Tibial nerve (tissue), 4 donors: ENCODE measurements at places on chromosomes 4 and X. TPM values are rescaled to one million over a fixed set of nuclear protein-coding genes. Genes with fewer than 3 reads are reported as not detected.

DNA sequence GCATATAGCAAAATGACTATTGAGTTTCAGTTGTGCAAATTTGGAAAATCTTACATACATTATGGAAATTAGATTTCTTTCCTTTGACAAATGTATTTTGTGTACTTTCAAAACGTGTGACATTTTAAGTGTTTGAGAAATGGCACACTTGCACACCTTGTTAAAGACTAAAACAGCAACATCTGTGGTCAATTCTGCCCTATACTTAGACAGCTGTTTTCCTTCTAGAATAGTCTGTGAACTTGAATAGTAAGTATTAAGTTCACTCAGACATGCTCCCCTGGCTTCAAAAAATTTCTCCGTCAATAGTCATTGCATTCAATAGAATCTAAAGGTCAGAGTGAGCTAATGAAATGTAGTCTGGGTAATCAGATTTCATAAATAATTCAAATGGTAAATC, 21.7 kb upstream of the TBC1D9 start:
- no peak for DNase-seq
- no peak overlapping the region for H3K27ac ChIP-seq
- no peaks in the 10 kb centered on the region for H3K27me3 ChIP-seq
- H3K4me1 ChIP-seq: no peaks in the 10 kb centered on the region

DNA sequence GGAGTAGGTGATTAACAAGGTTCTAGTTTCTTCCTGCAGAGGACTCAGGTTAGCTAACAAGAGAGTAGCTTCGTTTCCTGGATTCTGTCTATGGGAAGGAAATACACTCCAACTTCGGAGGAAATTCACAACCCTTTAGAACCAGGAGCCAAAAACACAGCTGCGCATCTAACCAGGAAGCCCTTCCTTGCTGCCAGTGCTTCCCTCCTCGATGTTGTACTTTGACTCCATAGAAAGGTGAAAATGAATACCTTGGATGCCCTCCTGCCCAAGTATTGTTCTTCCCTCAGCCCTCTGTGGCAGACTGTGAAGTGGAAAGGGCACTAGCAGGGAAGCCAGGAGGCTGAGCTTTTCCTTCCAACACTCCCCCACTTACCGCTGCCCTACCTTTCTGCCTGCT, 35.1 kb downstream of the AKAP4 start:
- H3K27ac ChIP-seq: no peak overlapping the region
- no peaks in the 10 kb centered on the region for H3K4me1 ChIP-seq
- no peaks in the 10 kb centered on the region for H3K27me3 ChIP-seq
- no peak overlapping the region for H3K4me3 ChIP-seq

RIBC1 gene
- total RNA-seq: 2.5 TPM

GRCh38 chrX:101642093-101642492, 17.6 kb downstream of the ARMCX2 start:
- H3K4me3 ChIP-seq: no peak overlapping the region
- H3K27me3 ChIP-seq: no peaks in the 10 kb centered on the region
- no peaks in the 10 kb centered on the region for H3K36me3 ChIP-seq
- no peaks in the 10 kb centered on the region for H3K4me1 ChIP-seq
- DNase-seq: no peak

HTR2C gene
- total RNA-seq: not detected

GRCh38 chr4:79652232-79652631, 244.2 kb upstream of the GK2 start:
- no peaks in the 10 kb centered on the region for H3K27me3 ChIP-seq
- peaks cover 20% of the 10 kb centered on the region for H3K4me1 ChIP-seq
- DNase-seq: no peak
- peak overlapping the region; percentile 20 for H3K27ac ChIP-seq
- no peaks in the 10 kb centered on the region for H3K36me3 ChIP-seq

DNA sequence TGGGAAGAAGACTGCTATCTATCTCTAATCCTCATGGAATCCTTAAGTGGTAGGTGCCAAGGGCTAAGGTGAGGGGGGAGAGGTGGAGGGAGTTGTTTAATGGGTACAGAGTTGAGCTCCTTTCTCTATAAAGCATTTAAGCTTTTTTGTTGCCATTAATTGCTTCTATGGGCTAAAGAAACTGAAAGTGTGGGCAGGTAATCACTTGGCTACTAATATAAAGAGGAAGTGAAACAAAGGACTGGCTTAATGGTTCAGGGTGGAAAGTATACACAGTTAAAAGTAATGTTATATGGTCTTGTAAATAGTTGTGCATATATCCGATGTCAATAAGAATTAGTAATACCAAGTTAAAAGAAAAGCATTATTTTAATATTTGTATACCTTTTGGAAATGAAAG, 83.9 kb downstream of the POLA1 start:
- no peaks in the 10 kb centered on the region for H3K4me1 ChIP-seq
- no peak overlapping the region for H3K4me3 ChIP-seq
- no peaks in the 10 kb centered on the region for H3K27me3 ChIP-seq
- H3K36me3 ChIP-seq: no peaks in the 10 kb centered on the region

- no peak overlapping the region for H3K4me3 ChIP-seq
- H3K36me3 ChIP-seq: no peaks in the 10 kb centered on the region
- no peak overlapping the region for H3K27ac ChIP-seq
Measured at GRCh38 chrX:857376-857775, 226.8 kb downstream of the SHOX start.

GRCh38 chr4:87076690-87077358, 142.0 kb downstream of the AFF1 start:
- no peak overlapping the region for H3K4me3 ChIP-seq
- no peaks in the 10 kb centered on the region for H3K36me3 ChIP-seq
- H3K4me1 ChIP-seq: peaks cover 74% of the 10 kb centered on the region
- DNase-seq: no peak
- no peak overlapping the region for H3K27ac ChIP-seq

ADGRG2 gene
- 14.4 TPM for total RNA-seq

- peaks cover 75% of the 10 kb centered on the region for H3K4me1 ChIP-seq
- H3K27me3 ChIP-seq: no peaks in the 10 kb centered on the region
- H3K36me3 ChIP-seq: no peaks in the 10 kb centered on the region
- H3K27ac ChIP-seq: no peak overlapping the region
Measured at GRCh38 chr4:113639326-113639725, 122.2 kb downstream of the CAMK2D start.

- H3K27ac ChIP-seq: no peak overlapping the region
- DNase-seq: no peak
- H3K4me1 ChIP-seq: no peaks in the 10 kb centered on the region
- H3K27me3 ChIP-seq: no peaks in the 10 kb centered on the region
- no peaks in the 10 kb centered on the region for H3K36me3 ChIP-seq
Measured at GRCh38 chr4:47490550-47490949, 5.5 kb downstream of the ATP10D start.

DNA sequence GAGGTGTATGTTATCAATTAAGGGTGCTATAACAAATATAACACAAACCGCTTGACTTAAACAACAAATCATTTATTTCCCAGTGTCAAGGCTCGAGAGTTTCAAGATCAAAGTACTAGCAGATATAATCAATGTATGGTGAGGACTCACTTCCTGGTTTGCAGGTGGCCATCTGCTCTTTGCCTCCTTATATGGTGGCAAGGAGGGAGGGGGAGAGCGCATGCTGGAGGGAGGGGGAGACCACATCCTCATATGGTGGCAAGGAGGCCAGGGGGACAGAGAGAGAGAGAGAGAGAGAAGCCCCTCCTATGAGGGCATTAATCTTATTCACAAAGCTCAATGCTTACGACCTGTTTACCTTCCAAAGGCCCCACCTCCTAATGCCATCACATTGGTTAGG, 372.3 kb upstream of the SPOCK3 start:
- no peak overlapping the region for H3K4me3 ChIP-seq
- no peaks in the 10 kb centered on the region for H3K4me1 ChIP-seq
- no peaks in the 10 kb centered on the region for H3K36me3 ChIP-seq
- H3K27ac ChIP-seq: no peak overlapping the region

DNA sequence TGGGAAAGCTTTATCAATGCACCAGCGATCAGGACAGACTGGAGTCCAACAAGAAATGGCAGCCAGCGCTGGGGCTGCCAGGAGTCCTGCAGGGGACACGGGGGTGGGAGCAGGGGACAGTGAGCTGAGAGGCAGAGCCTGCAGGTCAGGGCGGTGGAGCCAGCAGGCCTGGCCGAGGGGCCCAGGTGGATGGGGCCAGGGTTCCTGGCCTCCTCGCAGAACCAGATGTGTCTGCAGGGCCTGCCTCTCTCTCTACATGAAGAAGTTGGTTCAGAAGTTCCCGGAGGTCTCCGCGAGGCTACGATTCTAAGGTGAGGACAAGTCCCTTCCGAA, 63.6 kb downstream of the CPZ start:
- no peaks in the 10 kb centered on the region for H3K4me1 ChIP-seq
- DNase-seq: no peak
- H3K27ac ChIP-seq: no peak overlapping the region
- H3K27me3 ChIP-seq: no peaks in the 10 kb centered on the region
- H3K36me3 ChIP-seq: no peaks in the 10 kb centered on the region

DNA sequence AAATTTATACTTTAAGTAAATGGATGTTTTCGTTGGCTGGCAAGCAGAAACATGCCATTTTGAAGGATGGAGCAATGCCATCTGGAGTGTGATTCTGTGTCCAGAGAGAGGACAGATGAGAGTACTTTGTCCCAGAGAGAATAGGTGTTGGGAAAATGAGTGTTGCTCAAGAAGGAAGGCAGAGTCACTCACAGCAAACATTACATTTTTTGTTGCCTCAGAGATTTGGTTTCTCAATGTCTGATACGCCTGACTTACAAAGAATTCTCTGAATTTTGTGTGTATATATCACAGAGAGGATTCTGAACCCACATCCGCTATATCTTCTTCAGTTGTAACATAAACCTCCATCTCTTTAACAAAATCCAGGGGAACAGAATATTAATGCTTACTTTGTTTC, 102.8 kb upstream of the PCDH18 start:
- no peaks in the 10 kb centered on the region for H3K4me1 ChIP-seq
- peak; percentile 50 for DNase-seq
- no peaks in the 10 kb centered on the region for H3K27me3 ChIP-seq
- H3K27ac ChIP-seq: no peak overlapping the region
- H3K36me3 ChIP-seq: no peaks in the 10 kb centered on the region

GRCh38 chr4:132614682-132615081, 534.4 kb upstream of the PCDH10 start:
- DNase-seq: no peak
- H3K27ac ChIP-seq: no peak overlapping the region
- H3K4me1 ChIP-seq: no peaks in the 10 kb centered on the region
- H3K36me3 ChIP-seq: no peaks in the 10 kb centered on the region
- no peaks in the 10 kb centered on the region for H3K27me3 ChIP-seq

GRCh38 chrX:80170581-80170980, 156.0 kb downstream of the TBX22 start:
- DNase-seq: no peak
- no peaks in the 10 kb centered on the region for H3K27me3 ChIP-seq
- no peak overlapping the region for H3K27ac ChIP-seq
- no peak overlapping the region for H3K4me3 ChIP-seq

DNA sequence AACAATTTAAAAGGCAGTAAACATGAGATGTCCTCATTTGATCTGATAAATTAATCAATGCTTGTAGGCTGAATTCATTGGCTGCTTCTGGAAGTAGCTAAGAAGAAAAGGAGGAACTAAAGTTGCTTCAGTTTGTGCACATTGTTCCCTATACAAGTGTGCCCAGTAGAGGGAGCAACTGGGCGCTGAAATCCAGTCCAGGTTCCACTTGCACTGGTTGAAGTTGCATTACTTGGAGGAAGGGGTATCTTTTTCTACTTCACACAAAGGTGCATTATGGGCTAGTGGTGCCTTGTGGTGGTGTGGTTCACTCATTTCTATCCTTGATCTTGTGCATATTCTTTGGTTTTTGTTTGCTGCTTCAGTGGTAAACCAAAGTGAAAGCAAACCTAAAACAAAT, 67.9 kb upstream of the SOX3 start:
- H3K27ac ChIP-seq: no peak overlapping the region
- DNase-seq: no peak
- H3K36me3 ChIP-seq: no peaks in the 10 kb centered on the region
- H3K27me3 ChIP-seq: no peaks in the 10 kb centered on the region
- no peaks in the 10 kb centered on the region for H3K4me1 ChIP-seq
- H3K4me3 ChIP-seq: no peak overlapping the region

DNA sequence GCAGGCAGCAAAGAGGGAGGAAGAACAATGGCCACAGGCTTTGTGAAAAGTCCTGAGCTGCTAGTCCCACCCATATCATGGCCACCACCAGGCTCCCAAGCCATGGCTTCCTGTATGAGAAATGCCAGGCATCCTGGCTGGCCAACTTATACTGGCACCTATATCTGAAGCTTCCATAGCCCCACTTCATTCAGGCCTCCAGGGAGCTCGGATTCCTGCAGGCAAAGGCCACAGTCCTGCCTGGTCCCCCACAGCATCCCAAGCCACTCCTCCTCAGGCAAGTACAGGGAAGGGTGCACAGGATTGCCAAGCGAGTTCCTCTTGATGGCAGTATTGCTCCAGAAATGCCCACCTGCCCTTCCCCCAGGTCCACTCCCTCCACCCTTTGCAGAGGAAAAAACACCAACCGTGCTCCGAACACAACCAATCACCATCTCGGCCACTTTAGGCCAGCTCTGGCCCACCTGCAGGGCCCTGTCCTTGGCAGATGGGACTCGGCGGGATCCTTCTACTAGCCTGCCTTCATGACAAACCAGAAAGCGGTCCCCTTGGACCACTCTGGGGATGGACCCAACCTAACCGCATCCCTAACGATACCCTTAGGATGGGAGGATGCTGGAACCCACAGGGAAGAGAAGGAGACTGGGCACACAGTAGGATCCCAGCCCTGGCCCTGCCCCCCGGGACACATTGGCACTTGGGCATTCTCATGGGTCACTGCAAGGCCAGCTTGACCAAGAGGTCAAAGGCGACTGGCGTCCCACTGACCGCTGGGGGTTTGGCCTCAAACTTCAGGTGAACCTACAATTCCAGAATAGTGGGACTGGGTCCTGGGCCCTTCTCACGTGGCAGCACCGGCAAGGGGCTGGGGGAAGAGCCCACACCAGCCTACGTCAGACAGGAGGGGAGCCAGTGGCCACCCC, 220.4 kb upstream of the AGTR2 start:
- H3K27ac ChIP-seq: no peak overlapping the region
- H3K4me3 ChIP-seq: no peak overlapping the region
- H3K27me3 ChIP-seq: no peaks in the 10 kb centered on the region
- no peak for DNase-seq
- H3K4me1 ChIP-seq: no peaks in the 10 kb centered on the region

GRCh38 chrX:131830400-131831184, 192.5 kb upstream of the STK26 start:
- peak overlapping the region; percentile 25 for H3K4me3 ChIP-seq
- peak; percentile 22 for DNase-seq
- no peaks in the 10 kb centered on the region for H3K36me3 ChIP-seq
- no peaks in the 10 kb centered on the region for H3K27me3 ChIP-seq
- H3K4me1 ChIP-seq: peaks cover 5% of the 10 kb centered on the region

DNA sequence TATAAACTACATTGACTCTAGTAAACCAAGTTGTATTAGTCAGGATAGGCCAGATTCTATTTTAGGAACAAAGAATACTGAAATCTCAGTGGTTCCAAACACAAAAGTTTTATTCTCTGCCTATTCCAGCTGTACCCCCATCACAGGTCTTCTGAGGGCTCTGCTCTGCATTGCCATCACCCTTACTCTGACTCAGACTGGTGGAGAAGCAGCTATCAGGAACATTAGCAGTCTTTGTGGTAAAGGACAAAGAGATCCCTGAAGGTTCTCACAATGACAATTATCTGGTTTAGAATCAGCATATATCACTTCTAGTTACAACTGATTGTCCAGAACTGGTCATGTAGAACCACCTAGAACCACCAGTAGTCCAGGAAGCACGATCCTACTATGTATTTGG, 251.1 kb downstream of the GLUD2 start:
- H3K4me1 ChIP-seq: no peaks in the 10 kb centered on the region
- no peak for DNase-seq
- no peaks in the 10 kb centered on the region for H3K36me3 ChIP-seq
- H3K4me3 ChIP-seq: no peak overlapping the region
- no peaks in the 10 kb centered on the region for H3K27me3 ChIP-seq

SHROOM4 gene
- 13.1 TPM for total RNA-seq

- H3K4me3 ChIP-seq: no peak overlapping the region
- H3K36me3 ChIP-seq: no peaks in the 10 kb centered on the region
- H3K27ac ChIP-seq: no peak overlapping the region
- peaks cover 6% of the 10 kb centered on the region for H3K4me1 ChIP-seq
- no peak for DNase-seq
Measured at GRCh38 chr4:56296526-56296925, 90.8 kb downstream of the AASDH start.
